ENCODE measurements at places on chromosomes 4 and X.

DNA sequence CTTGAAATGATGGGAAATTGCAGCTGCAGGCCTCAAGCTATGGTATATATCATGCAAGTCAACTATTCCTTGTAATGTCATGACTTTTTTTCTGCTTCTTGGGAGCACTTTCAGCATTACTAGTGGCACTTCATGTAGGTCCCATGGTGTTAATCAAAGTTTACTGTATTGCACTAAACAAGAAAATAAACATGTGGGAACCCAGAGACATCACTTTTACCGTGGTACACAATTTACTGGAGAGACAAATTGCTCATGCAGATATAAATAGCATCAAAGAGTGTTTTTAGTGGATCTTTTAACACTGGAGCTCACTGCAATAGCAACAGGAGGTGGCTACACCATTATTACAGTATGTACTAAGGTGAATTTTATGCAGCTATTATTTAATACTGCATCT lies 79.2 kb downstream of the UNC5C start:
- DNase-seq = no peak

DNA sequence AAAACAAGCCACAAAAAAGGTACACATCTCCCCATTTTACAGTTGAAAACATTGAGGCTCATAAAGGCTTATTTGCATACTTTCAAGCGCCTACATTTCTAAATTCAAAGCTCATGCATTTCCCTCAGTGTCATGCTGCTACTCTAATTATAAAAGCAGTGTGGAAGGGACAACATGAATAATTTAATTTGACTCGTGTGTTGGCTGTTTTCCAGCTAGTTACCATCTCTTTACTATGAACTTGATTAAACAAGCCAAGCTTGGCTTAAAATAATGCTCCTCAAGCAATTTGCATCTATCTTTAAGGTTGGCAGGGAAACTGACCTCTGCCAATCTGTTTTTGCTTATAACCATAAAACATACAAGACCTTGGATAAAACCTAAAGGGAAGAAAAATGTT lies 252.5 kb upstream of the NEIL3 start:
- DNase-seq = no peak

DNA sequence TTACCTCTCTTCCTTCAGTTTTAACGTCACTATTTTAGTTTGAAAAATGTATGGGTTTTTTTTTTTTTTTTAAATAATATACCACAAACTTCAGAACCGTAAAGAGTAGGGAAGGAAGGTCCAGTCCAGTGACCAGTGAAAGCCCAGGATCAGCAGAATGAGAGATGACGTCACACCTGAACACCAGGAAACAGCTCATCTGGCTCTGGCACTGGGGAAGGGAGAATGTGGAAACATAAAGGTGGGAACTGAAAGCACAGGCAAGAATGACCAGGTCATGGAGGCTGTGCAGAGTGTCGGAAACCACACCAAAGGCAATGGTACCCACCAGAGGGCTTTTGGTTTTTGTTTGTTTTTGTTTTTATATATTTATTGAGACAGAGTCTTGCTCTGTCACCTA lies 141.2 kb downstream of the DHX15 start:
- no peak for DNase-seq

- no peak for DNase-seq
These were observed 56.6 kb upstream of the TMEM184C start for GRCh38 chr4:147560625-147561024.

GRCh38 chr4:95963456-95963855 lies 123.6 kb downstream of the PDHA2 start:
- DNase-seq = no peak

DNA sequence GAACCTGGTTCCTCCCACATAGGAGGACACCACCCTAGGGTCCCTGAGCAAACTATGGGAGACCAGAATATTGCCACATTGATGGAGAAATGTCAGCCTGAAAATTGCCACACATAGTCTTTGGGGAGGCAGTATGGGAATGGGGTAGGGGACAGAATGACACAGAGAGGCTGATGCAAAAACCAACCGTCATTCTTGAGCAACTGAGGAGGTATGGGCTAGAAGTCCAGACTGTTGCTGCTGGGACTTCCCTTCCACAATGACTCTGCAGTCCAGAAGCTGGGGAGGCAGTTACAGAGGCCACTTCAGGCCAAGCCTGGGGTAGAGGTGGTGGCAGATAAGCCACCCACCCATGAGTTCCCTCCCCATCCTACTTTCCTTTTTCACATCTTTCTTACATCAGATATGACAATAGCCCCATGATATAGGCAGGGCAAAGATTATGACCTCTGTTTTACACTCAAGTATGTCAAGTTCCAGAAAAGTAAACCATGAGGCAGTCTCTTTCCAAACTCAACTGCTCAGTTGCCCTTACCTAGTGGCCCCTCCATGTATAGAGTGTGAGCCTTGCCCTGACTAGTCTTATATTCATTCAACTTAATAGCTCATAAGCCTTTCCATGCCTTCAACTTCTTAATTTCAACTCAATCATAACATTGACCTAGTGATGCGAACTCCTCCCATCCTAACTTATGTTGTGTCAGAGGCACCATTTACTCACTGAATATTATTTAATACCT lies 41.7 kb downstream of the VSIG4 start:
- DNase-seq = peak; percentile 92

GRCh38 chr4:86769794-86770193 lies 79.4 kb downstream of the SLC10A6 start:
- DNase-seq = no peak

GRCh38 chr4:142547974-142548373 lies 298.1 kb downstream of the INPP4B start:
- DNase-seq = no peak

- peak; percentile 74 for DNase-seq
These were observed 4.6 kb upstream of the TLR2 start for GRCh38 chr4:153679486-153679885.

GRCh38 chr4:164799410-164799809 lies 45.5 kb downstream of the SMIM31 start:
- no peak for DNase-seq

DNA sequence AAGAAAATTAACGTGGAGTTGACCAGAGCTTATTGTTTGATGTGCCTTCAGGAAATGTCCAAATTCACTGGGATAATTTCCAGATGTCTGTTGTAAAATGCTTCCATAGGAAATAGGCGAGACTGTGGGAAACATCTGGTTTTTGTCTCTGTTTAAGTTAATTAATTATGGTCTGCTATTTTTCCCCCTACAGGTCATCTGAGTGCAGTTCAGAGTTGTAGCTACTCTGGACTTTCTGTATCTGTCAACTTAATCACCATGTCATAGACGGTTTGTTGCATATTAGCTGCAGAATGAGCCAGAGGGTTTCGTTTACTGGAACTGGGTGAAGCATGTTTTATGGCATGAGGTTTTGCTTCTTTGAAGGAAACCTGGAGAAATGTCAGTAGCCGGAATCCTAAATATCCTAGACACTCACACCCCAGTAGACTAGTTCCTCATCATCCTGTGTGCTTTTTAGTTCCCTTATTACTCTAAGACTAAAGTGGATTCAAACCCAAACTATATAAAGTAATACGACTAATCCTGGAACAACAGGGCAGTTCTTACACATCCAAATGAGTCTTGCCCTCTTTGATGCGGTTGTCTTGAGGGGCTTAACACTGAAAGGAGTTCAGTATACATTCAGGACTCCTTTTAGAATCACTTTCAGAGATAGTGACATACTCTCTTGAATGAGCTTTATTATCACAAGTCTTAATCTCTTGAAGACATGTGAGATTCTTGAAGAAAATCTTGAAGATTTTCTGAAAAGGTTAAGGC lies 62.5 kb downstream of the PPEF1 start:
- no peak for DNase-seq

DNA sequence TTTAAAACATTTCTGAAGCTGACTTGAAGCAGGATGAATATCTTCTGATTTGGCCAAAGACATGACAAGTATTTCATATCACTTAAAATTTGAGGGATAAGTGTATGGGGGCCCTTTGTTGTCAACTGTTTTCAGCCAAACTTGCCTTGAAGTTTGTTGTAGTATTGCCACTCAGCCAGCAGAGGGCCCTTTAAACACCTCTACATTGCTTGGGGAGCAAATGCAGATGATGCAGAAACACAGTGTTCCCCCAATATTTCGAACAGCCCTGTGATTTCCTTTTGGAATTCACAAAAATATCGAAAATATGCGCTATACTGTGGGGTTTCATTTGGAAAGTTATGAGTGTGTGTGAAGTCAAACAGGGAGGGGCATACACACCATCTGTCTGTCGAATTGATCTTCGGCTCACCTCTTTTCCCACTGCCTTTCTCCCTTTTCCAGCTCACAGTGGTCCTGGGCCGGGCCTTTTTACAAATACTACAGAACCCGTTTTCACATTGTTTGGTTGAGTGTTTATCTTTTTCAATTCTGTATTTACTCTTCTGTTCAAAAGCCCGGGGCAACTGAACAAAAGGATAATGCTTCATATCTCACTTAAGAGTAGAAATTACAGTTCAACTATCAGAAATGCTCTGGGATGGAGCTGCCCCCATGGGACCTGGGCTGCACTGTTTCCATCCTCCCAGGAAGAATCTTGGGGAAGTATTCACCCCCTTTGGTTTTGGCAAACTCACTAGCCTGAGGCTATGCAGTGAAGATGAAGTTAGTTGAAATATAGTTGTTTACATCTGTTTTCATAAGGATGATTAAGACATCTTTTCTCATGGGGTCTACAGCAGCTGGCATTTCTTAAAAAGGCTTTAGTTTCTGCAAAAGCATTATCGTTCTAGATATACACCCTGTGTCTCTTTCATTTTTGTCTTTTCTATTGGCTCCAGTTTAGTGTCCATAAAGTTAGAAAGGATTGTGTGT lies 137.6 kb downstream of the EGF start:
- DNase-seq = peak; percentile 51

GRCh38 chr4:118762730-118763477 lies 73.0 kb downstream of the SEC24D start:
- no peak for DNase-seq

DNA sequence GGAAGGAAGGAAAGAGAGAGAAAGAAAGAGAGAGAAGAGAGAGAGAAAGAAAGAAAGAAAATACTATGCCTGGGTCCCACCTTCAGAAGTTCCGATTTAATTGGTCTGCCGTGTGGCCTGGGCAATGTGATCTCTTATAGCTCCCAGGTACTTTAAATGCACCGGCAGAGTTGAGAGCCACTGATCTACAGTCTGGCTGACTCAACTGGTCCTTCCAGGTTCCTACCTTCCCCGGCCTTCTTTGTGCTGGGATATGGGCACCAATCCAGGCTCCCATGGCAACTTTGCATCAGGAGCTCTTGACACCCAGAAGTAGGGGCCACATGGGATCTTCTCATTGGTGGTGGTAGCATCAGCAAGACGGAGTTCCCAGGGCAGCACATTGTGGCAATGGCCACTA lies 186.5 kb upstream of the ATP6AP2 start:
- DNase-seq = no peak

DNA sequence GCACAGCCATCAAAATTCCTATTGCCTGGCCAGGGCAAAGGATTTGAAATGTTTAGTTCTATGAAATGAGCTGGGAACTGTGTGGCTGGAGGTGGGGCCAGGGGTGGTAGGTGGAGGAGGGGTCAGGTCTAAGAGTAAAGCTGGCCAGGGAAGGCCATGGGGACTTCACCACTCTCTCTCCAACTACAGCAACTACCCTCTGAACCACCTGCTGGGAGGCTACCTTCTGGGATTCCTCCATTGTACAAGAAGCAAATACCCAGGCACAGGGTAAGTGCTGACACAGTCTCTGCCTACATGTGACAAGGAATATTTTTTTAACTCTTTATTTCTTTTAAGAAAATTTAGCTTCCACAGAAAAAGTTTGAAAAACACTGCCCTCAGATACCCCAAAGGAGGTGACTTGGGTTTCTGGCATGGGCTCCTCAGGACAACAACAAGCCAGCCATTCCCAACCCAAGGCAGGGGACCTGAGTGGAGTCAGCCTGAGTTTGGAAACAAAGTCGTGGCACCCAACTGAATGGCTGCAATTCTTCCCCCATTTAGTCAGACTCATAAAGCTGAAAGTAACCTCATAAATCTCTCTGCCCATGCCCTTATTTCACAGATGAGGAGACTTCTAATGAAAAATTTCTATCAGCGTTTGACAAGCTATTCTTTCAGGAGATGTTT lies 593.8 kb upstream of the DIPK2B start:
- no peak for DNase-seq

DNA sequence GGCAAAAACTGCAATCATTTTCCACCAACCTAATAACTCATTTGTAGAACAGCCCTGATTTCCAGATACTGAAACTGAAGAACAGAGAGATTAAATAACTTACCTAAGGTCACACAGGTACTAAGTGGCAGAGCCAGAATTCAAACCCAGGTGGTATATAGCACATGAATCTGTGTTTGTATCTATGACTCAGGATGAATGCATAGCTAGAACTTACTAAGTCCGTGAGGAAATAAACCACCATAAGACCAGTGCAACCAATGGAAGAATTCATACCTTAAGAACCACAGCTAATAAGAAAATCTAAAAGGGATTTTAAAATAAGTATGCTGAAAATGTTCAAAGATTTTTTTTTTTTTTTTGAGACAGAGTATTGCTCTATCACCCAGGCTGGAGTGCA lies 1.5 kb upstream of the PLAC1 start:
- DNase-seq = no peak

DNA sequence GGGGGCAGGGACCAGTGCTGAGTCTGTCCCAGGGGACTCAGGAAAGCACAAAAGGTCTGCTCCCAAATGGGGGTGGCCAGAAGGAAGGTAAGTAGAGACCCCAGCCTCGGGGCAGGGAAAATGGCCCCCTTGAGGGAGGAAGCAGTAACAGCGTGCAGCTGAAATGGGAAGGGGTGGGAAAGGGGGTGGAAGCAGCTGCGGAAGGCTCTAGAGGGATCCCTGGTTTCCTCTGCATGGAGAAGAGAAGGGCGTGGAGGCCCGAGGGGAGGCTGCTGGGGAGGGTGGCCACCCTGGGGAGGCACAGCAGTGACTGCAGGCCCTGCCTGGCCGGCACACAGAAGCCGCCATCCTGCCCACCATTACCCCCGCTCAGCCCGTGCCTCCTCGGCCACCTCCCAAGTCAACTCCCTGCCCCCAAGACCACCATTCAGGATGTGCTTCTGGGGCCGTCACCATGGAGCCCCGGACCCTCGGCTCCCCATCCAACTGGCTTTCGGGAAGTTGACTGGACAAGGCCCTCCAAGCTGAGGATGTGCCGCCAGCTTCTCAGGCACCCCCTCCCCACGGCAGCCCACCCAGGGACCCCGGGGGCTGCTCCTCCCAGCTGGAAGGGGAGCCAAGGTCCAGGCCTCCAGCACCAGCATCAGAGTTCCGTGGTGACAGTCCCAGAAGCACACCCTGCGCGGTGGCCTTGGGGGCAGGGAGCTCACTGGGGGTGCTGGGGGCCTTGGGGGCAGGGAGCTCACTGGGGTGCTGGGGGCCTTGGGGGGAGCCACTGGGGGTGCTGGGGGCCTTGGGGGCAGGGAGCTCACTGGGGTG lies 23.6 kb downstream of the CFAP99 start:
- DNase-seq = no peak

GRCh38 chr4:137467537-137467936 lies 64.8 kb downstream of the PCDH18 start:
- no peak for DNase-seq

- no peak for DNase-seq
These were observed 68.6 kb downstream of the NHS start for GRCh38 chrX:17443556-17443955.
